ENCODE measurements at places on chromosomes 11 and 22.
A peak's percentile ranks its signal among the peaks of the same experiment; 100 is the strongest.

DNA sequence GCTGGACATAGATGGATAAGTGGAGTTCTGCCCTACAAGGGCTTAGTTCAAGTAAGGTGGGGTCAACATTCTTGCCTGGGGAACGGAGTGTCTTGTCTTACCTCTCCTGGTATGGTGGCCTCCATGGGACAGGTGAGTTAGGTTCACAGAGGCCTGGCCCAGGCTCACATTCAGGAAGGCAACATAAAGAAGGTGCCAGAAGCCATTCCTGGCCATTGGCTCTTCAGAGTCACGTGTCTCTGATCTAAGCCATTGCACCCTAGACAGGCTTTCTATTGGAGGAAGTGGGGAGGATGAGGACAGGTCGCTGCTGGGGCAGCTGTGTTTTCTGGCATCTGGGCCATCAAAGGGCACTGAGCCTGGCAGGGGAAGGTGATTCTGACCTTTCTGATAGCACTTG, 14.8 kb downstream of the LMO2 start:
- DNase-seq = no peak

DNA sequence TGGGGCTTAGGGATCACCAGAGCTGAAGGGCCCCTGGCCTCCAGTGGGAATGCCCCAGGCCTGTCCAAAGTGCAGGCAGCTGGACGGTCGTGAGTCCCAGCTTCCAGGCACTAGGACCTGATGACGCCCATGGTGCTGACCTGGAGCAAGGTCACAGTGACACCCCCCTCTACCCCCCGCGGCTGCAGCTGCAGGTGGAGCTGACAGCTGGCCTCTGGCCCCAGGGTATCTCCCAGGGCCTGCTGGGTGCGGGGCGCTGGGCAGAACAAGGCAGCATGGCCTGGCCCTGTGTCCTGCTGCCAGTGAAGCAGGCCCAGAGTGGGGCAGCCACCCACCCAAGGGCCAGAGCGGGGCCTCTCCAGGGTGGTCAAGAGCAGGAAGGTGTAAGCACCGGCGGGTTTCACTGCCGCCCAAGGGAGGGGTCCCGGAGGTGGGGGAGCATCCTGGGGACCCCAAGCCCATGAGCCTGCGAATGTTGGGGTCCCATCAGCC, 553 bp upstream of the TCIRG1 start:
- no peak for DNase-seq

DNA sequence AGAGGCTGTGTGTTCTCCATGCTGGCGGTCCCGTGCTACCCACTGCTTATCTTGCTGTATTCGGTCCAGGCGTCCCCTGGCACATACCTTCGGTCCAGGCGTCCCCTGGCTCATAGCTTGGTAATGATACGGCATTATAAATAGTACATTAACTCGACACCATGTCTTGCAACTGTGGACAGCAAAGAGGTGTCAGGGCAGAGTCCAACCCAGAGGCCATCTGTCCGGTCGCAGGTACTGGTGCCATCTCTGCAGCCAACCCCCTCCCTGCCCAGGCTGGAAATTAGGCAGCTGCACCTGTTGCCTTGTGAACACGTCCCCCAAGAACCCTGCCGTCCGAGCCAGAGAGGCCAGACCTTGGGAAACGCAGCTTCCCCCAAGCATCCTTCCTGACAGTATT, 634.3 kb downstream of the BRD1 start:
- DNase-seq = no peak

DNA sequence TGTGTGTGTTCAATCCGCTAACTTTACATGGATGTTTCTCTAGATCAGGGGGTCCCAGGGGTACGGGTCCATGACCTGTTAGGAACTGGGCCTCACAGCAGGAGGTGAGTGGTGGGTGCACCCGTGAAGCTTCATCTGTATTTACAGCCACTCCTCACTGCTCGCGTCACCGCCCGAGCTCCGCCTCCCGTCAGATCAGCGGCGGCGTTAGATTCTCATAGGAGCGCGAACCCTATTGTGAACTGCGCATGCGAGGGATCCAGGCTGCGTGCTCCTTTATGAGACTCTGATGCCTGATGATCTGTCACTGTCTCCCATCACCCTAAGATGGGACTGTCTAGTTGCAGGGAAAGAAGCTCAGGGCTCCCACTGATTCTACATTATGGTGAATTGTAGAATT, 31.9 kb downstream of the MRGPRD start:
- DNase-seq = no peak

DNA sequence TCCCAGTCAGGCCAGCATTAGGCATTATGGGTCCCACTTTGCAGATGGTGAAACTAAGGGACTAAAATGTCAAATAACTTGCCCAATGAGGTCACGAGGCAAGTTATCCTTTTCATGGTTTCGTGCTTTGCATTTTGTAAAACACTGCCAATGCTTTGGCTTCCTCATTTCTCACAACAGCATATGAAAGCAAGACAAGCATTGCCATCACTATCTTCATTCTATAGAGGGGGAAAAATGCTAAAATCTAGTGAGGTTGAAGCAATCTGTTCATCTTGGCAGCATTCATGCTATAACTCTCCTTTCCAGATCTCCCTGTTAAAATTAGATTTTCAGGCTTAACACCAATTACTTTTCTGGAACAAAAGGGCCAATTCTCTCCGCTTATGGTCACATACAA, 14.8 kb downstream of the FAM181B start:
- no peak for DNase-seq

DNA sequence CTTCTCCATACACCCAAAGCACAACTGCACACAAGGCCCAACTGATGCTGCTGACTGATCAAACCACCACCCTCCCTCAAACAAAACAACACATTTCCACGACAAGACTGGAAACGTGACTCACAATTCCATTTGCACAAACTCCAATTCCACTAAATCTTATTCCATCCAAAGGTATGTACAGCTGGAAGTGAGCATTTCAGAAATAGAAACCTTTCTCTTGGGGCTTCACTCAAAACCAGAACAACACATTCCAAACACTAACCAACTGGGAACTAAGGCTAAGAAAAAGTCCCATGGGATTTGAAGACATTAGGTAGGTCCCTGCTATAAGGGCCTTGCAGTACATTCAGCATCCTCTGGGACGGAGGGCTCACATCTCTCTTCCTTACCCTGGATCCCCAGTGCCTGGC, 19.6 kb downstream of the MORC2 start:
- peak; percentile 77 for DNase-seq

- DNase-seq = no peak
Observed at GRCh38 chr11:89203814-89204213, 26.1 kb downstream of the TYR start.

DNA sequence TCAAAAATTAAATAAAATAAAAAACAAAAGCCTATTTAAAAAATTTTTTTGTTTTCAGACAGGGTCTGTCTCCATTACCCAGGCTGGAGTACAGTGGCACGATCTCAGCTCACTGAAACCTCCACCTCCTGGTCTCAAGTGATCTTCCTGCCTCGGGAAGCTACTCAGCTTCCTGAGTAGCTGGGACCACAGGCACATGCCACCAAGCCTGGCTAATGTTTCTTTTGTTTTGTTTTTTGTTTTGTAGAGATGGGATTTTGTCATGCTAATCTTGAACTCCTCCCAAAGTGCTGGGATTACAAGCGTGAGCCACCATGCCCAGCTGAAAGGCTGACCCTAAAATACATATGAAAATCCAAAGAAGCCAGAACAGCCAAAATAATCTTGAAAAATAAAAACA, 20.4 kb upstream of the L3MBTL2 start:
- DNase-seq = no peak

- DNase-seq = no peak
Observed at GRCh38 chr11:74490941-74491340, 2.6 kb downstream of the LIPT2 start.

- no peak for DNase-seq
Observed at GRCh38 chr11:21142007-21142406, 472.6 kb downstream of the NELL1 start.

- no peak for DNase-seq
Observed at GRCh38 chr11:19244621-19245020, 3.9 kb upstream of the E2F8 start.

DNA sequence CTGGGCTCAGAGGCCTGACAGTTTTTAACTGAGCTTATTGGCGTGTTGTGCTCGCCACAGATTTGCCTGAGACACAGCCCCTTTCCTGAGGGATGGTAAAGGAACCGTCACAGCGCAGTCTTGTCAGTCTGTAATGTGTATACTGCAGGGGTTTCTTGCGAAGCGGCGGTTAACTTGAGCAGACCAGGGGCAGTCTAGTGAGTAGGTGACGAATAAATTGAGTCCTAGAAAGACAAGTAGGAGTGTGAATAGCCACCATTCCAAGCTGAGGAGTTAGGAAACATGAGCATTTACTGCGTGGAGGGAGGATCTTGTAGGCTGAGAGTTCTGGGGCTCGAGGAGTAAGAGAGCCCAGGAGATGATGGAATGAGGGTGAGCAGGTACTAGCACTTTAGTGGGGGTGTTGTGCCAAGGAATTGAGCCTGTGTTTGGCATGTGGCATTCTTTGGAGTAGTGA, 1.4 kb downstream of the MED15 start:
- no peak for DNase-seq

DNA sequence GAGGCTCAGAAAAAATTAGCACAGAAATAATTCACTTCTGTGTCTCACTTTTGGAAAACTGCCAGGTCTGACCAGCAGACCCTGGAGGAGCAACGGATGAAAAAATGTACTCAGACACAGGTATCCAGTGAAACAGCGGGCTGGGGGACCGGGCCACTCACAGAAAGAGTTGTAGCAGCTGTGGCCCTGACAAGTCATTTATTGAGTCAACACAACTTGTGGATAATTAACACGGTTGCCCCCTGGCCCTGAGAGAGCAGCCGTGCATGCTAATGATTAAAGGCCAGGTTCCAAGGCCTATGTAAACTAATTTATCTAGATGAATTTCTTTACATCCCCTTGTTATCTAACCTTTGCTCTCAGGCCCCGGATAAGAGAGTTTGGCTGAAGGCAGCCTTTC, 131.3 kb downstream of the AASDHPPT start:
- DNase-seq = no peak

DNA sequence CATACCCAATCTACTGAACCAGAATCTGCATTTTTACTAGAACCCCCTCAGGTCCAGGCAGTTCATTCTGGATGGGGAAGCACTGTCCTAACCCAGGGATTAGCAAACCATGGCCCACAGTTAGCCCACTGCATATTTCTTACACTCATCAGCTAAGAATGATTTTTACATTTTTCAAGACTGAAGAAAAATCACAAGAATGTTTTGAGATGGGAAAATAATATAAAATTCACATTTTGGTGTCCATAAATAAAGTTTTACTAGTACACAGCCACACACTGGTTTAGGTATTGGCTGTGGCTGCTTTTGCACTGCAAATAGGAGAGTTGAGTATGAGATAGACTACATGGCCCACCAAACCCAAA, 59.4 kb downstream of the PPFIBP2 start:
- peak; percentile 74 for DNase-seq

DNA sequence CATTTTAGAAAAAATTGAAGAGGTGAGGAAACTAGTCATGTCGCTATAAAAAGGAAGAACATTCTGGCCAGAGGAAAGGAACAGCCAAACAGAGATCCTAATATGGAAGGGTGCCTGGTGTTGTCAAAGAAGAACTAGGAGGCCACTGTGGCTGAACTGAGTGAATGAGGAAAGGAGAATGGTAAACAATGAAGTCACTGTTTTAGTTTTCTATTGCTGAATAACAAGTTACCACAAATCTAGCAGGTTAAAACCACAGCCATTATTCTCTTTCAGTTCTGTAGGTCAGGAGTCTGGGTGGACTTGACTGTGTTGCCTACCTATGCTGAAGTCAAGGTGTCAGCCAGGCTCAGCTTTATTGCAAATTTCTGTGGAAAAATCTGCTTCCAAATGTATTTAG, 549.3 kb upstream of the CCDC90B start:
- no peak for DNase-seq

DNA sequence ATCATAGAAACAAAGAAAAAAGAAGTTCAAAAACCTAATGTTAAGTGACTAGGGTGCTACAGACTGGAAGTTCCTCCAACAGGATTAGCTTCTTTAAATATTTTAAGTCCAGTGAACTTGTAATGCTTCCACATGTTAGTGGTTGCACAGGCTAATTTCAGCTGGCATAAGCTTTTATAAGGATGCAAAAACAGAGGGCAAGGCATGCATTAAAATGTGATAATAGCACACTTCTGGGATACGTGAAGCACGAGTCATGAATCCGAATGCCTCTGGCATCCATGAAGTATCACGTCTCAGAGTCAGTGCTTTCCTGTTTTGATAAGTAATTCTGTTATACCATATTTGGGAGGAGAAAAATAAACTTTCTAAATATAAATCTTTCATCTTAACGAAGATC, 106.8 kb downstream of the DCDC1 start:
- DNase-seq = peak; percentile 72

DNA sequence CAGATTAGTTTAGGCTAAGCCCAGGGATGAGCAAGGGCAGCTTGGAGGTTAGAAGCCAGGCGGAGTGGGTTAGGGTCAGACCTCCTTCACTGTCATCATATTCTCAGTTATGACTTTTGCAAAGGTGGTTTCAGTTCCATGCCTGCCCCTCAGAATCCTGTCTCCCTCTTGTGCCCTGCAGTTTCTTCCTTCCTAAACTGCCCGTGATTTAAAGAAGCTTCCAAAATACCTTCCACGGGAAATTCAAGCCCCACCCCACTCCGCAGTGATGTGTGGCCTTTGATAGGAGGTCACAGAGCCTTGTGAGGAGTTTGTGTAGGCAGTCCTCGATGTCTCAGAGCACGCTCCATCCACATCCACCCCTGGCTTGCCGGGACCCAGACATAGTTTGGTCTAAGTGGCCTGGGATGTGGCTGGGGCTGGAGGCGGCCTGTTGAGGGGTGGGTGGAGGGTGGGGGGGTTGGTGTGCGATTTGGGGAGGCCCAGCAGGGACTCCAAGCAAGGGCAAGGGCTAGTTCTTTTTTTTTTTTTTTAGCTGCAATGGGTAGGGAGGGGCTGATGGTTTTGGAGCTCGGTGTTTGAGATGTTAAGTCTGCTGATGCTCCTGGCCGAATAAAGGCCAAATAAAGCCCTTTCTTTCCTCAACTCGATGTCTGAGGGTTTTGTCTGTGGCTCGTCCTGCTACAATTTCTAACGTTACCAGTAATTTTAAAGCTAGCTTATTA, 1.6 kb upstream of the IFITM1 start:
- no peak for DNase-seq

- DNase-seq = no peak
Observed at GRCh38 chr11:1040428-1041148, 4.1 kb upstream of the MUC6 start.

- no peak for DNase-seq
Observed at GRCh38 chr11:6323291-6323905, 3.1 kb upstream of the CAVIN3 start.

DNA sequence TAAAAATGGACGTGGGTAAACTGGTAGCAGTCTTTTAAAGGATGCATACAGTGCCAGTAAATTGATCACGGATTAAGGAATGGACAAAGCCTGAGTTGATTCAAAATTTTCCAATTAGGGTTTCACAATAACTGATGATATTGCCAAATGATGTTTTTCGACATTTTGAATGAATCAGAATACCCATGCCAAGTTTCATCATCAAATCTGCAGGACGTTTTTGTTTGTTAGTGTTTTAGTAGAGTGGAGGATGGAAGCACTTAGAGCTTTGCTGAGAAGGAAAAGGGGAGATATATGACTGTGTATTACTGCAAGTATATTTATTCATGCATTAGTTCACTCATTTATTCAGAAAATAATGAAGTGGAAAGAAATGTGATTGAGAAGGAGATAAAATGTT, 78.3 kb downstream of the SLC17A6 start:
- peak; percentile 8 for DNase-seq

GRCh38 chr22:20211997-20212753, 55.9 kb downstream of the RTN4R start:
- DNase-seq = no peak
